A549 treated with ZK216348 at 1 μM for 4 hours (cell line): ENCODE measurements at places on chromosomes 6 and 20. TPM values are rescaled to one million over a fixed set of nuclear protein-coding genes. Genes with fewer than 3 reads are reported as not detected.

The RSPH4A gene
- total RNA-seq, result 0.14 to 0.26 TPM (median 0.17 TPM) in 5 replicates

The GPX5 gene
- total RNA-seq, result not detected in 5 replicates

The LAMP5 gene
- total RNA-seq, result 0.08 to 0.20 TPM in 2 of 5 replicates, not detected in the others

The GJA10 gene
- not detected in 5 replicates for total RNA-seq

The LGSN gene
- 1.7 to 3.4 TPM (median 3.0 TPM) in 5 replicates for total RNA-seq

The GHRH gene
- not detected in 5 replicates for total RNA-seq

The RHAG gene
- total RNA-seq, result 0.11 TPM in 1 of 5 replicates, not detected in the others

The SIM1 gene
- total RNA-seq, result not detected in 5 replicates

The BEND3 gene
- 3.2 to 3.7 TPM (median 3.6 TPM) in 5 replicates for total RNA-seq

The SLC17A2 gene
- total RNA-seq, result not detected in 5 replicates

The C6orf118 gene
- 0.12 to 0.34 TPM (median 0.28 TPM) in 4 of 5 replicates, not detected in the other for total RNA-seq

The TPX2 gene
- total RNA-seq, result 104 to 134 TPM (median 106 TPM) in 5 replicates

The OGFR gene
- 32.8 to 52.9 TPM (median 49.1 TPM) in 5 replicates for total RNA-seq

The UBE2V1 gene
- 99.3 to 202 TPM (median 111 TPM) in 5 replicates for total RNA-seq

The PPIL6 gene
- total RNA-seq, result 0.81 to 4.4 TPM (median 2.0 TPM) in 5 replicates

The TFAP2C gene
- total RNA-seq, result 14.4 to 16.9 TPM (median 15.0 TPM) in 5 replicates

The SLC52A3 gene
- 0.34 to 0.78 TPM (median 0.51 TPM) in 5 replicates for total RNA-seq

The KCNB1 gene
- total RNA-seq, result 0.37 to 0.99 TPM (median 0.63 TPM) in 5 replicates

The KCNK5 gene
- total RNA-seq, result 0.92 to 1.6 TPM (median 1.5 TPM) in 5 replicates

The MUC21 gene
- 0.05 TPM in 1 of 5 replicates, not detected in the others for total RNA-seq

The PRSS16 gene
- total RNA-seq, result 1.3 to 4.0 TPM (median 3.9 TPM) in 5 replicates

The HMGCLL1 gene
- 0.11 to 0.15 TPM (median 0.12 TPM) in 3 of 5 replicates, not detected in the others for total RNA-seq

The TSPO2 gene
- total RNA-seq, result not detected in 5 replicates

The TMEM217 gene
- total RNA-seq, result 0.19 to 1.5 TPM (median 0.76 TPM) in 5 replicates

The HCK gene
- total RNA-seq, result 0.07 to 0.14 TPM in 2 of 5 replicates, not detected in the others

The CRISP3 gene
- total RNA-seq, result not detected in 5 replicates

The BPIFB1 gene
- 0.18 TPM in 1 of 5 replicates, not detected in the others for total RNA-seq

The CST1 gene
- total RNA-seq, result 0.59 to 1.5 TPM (median 0.81 TPM) in 4 of 5 replicates, not detected in the other

The HDGFL1 gene
- not detected in 5 replicates for total RNA-seq

The DAAM2 gene
- total RNA-seq, result 0.02 to 0.04 TPM in 2 of 5 replicates, not detected in the others

The AAR2 gene
- 37.6 to 43.8 TPM (median 41.2 TPM) in 5 replicates for total RNA-seq

The NCR2 gene
- total RNA-seq, result not detected in 5 replicates

The KIF6 gene
- total RNA-seq, result 0.11 to 0.45 TPM (median 0.13 TPM) in 4 of 5 replicates, not detected in the other

The CSNK2A1 gene
- 128 to 210 TPM (median 151 TPM) in 5 replicates for total RNA-seq

The PPP1R3G gene
- 1.2 to 2.2 TPM (median 1.6 TPM) in 5 replicates for total RNA-seq

The COL9A1 gene
- total RNA-seq, result 0.19 TPM in 1 of 5 replicates, not detected in the others

The TCF21 gene
- total RNA-seq, result 0.05 TPM in 1 of 5 replicates, not detected in the others

The GFOD1 gene
- total RNA-seq, result 1.2 to 2.1 TPM (median 1.7 TPM) in 5 replicates

The DYNLT1 gene
- 97.2 to 155 TPM (median 104 TPM) in 5 replicates for total RNA-seq

The CLPSL1 gene
- not detected in 5 replicates for total RNA-seq

The DSE gene
- total RNA-seq, result 11.3 to 16.7 TPM (median 15.1 TPM) in 5 replicates

The C6orf52 gene
- 1.4 to 2.7 TPM (median 2.0 TPM) in 5 replicates for total RNA-seq

The UBE2C gene
- total RNA-seq, result 213 to 281 TPM (median 233 TPM) in 5 replicates

The ARFGEF2 gene
- total RNA-seq, result 9.1 to 16.5 TPM (median 14.1 TPM) in 5 replicates

The APOBEC2 gene
- total RNA-seq, result not detected in 5 replicates

The ABRACL gene
- total RNA-seq, result 39.1 to 71.3 TPM (median 47.1 TPM) in 5 replicates

The C20orf141 gene
- 0.36 TPM in 1 of 5 replicates, not detected in the others for total RNA-seq

The NEU1 gene
- 20.9 to 35.3 TPM (median 29.4 TPM) in 5 replicates for total RNA-seq

The BMP7 gene
- total RNA-seq, result 0.13 to 0.78 TPM (median 0.55 TPM) in 5 replicates
